ENCODE measurements at places on chromosomes 5 and 9.

DNA sequence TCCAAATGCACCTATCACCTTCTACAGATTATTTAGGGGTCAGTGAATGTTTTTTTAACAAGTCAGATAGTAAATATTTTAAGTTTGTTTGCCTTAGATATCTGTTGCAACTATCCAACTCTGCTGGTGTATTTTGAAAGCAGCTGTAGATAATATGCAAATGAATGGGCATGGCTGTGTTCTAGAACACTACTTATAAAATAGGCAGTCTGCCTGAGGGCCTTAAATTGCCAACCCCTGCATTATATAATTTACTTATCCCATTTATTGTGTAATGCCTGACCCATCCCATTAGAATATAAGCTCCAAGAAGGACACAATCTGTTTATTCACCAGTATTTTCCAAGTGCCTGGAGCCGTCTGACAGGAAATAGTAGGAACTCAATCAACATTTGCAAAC lies 149.0 kb downstream of the TTC39B start:
- DNase-seq: no peak

DNA sequence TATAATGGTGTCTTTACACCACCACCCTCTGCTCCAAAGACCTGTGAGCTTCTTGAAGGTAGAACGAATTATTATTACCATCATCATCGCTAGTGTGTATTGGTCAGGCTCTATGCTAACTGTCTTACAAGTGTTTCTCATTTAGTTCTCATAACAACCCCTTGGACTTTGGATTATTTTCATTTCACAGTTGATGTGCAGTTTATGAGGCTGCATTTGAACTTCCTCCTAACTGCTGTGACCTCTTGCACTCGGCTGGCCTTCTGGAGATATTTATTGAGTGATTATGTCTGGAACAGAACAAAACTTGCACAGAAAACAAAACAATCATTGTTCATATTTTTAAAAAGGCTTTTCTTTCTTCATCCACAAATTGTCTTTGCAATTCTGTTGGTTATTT lies 306.3 kb upstream of the SGCD start:
- no peak for DNase-seq

- DNase-seq: no peak
These were observed 751.2 kb downstream of the BRINP1 start for GRCh38 chr9:118618084-118618483.

DNA sequence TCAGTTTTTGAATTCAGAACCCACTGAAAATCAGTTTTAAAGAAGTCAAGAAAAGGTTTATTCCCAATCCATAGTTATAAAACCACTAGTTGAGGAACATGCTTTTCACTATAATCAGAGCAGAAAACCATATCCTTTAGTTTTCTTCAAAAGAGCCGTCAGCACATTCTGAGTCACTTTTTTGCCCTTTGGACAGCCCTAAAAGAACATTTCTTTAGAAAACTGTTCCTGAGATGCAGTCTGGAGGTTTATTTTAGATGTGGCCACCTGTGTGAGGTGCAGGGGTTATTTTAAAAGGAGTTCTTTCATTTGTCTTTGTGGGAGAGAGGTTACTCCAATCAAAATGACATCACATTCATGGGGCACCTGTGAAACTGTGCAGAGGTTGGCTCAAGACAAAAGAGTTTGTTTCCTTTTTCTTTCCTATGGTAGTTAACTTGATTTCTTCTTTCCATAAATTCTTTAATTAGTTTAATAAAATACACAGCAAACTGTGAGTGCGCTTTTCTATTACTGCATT lies 221.6 kb upstream of the RPS23 start:
- no peak for DNase-seq

GRCh38 chr9:125391704-125392103 lies 130.1 kb downstream of the GAPVD1 start:
- DNase-seq: no peak

- no peak for DNase-seq
These were observed 477.1 kb upstream of the SMC2 start for GRCh38 chr9:103617046-103617445.

DNA sequence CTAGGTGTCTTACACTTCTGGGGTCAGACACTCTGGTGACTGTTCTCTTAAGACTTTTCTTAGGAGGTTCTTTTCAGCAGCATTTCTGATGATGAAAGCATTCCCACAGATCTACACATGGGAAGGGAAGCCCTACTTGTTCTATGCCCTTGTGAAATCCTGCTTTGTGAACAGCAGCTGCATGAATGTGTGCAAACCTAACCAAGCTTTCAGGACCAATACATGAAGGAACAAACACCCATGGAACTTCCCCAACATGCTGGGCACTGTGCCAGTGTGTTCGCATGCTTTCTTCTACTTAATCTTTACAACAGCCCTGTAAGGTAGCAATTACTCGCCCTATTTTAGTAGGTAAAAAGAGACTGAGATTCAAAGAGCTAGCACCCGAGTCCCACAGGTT lies 439.9 kb upstream of the KLF4 start:
- DNase-seq: no peak

DNA sequence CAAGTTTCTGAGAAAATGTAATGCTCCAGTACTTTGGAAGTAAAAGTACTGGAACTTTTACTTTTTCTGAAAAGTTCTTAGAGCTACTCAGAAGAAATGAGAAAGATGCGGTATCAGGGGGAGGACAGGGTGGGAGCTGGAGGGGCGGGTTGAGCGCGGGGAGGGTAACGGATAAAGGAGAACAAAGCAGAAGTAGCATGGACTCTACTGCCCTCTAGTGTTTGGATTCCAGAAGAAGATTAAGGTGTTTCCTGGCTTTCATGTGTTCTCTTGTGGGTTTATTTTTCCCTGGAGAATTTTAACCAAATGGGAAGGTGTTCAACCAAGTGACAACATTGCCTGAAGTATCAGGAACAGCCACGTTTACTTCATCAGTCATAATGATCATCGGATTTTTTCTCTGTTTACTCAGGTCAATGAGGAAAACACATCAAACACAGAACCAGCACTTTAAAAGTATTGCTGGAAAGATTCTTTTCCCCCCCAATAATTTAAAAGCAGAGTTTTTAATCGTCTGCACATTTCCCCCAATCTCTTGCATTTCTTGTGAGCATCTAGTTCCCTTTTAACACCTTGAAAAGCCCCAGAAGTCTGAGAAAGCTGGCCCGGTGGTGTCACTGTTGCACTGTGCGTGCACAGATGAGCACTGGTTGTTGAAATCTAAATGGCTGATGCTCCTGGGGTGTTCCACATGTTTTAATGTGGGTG lies 190.6 kb downstream of the MPDZ start:
- DNase-seq: no peak

GRCh38 chr9:108913391-108913790 lies 20.5 kb downstream of the ELP1 start:
- DNase-seq: no peak

DNA sequence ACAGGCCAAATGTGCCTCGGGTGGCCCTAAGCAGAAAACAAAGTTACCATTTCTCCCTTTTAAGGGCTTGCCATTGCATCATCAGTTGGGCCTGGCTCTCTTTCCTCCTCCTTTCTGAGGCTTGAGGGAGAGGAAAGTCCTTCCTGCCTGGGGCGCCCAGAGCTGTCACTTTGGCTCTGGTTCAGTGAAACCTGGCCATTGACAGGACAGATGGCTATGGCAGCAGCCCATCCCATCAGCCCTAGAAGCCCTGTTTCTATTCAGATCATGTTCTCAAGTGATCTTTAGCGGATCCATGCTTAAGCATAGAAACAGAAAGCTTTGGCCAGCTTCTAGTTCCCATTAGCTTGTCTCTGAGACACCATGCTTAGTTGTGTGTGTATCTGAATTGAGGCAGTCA lies 293.4 kb downstream of the YTHDC2 start:
- DNase-seq: no peak

- DNase-seq: no peak
These were observed 15.5 kb downstream of the SIL1 start for GRCh38 chr5:139182528-139183296.

- DNase-seq: no peak
These were observed 89.8 kb upstream of the ELL2 start for GRCh38 chr5:96051401-96051830.

GRCh38 chr9:21317956-21318923 lies 13.1 kb upstream of the IFNA5 start:
- DNase-seq: peak; percentile 40

DNA sequence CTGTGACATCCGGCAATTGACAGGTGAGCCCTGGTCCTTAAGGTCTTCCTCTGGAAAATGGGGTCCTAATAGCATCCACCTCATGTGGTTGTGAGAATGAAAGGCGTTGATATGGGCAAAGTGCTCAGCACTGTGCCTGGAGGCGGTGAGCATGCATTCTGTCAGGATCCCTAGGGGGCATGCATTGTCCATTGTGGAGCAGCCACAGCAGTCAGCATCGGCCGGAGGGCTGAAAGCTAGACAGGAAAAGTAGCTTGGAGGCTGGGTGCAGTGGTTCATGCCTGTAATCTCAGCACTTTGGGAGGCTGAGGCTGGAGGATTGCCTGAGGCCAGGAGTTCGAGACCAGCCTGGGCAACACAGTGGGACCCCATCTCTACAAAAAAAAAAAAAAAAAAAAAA lies 122.2 kb downstream of the LHX2 start:
- peak; percentile 36 for DNase-seq

DNA sequence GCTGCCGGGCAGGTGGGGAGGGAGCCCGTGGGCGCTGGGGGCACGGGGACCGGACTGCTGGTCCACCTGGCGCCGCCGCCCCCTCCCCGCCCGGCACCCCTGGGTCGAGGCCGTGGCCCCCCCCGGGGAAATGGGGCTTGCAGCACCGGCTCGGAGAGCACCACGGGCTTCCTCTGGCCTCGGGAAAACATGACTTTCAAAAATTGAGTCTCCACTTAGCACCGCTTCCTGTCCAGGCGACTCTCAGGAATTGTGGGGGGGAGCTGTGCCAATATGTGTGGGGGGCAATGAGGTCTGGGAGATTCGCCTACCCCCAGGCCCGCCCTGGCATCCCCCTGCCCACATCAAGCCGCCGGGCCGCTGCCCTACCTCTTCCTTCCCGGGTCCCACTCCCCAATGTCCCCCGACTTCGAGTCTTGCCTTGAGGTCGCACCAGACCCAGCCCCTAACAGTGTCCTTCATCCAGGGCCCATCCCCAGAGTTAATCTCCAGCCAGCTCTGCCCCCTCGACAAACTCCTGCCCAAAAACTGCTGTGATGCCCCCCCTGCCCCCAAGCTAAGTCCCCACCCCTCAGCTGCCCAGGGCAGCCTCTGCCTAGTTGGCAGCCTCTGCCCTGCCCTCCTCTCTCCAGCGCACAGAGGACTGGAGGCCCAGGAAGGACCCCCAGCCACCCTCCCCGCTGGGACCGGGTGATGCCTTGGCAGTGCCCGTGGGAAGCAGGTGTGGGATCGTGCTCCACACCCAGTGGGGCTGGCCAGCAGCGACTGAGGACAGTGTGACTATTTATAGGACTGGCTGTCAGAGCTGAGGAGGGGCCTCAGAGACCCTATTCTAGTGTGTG lies 3.9 kb downstream of the EGFL7 start:
- DNase-seq: no peak

- no peak for DNase-seq
These were observed 1.8 kb upstream of the IARS1 start for GRCh38 chr9:92295240-92295790.

DNA sequence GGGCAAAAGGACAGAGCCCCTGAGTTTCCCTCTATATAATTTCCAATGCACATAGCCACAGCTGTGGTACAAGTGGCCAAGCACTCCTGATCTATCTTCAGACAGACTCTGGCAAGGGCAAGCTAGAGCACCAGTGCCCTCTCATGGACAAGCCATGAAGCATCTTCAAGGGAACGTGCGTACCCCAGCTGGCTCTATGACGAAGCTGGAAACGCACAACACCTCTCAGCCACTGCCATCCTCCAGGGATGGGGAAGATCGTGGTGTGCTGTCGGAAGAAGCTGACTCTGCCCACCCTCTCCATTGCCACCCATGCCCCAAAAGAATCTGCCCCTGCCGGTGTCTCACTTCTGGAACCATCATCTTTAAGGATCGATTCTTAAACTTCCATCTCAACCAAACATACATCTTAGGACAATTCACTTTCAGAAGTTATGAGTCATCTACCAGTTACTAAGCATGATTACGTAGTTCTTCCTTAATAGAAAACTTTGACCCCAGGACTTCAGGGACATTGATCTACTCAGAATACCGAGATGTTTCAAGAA lies 482.9 kb downstream of the AGTPBP1 start:
- no peak for DNase-seq

- peak; percentile 35 for DNase-seq
These were observed 30.6 kb upstream of the IL7R start for GRCh38 chr5:35826056-35826455.

DNA sequence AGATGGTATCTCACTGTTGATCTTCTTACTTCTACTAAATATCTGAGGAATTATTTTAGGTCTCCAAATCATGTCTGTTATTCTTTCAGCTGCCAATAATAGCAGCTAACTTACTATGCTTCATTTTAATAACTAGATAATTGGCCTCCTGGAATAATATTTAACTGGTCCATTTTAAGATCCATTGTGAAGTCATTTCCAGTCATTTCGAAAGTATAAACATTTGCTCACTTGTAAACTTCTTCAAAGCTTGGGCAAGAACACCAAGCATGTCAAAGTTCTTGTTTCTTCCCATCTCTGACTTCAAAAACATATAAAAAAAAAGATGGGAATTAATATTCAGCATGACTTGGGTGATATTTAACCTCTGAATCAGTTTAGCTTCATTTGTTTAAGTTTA lies 61.4 kb upstream of the MRPS30 start:
- no peak for DNase-seq

Measured in stimulated activated CD4-positive, alpha-beta T cell treated with anti-CD3 and anti-CD28 coated beads, Interleukin-4, amount 100 ng/mL, for 24 hours (primary cell).